ENCODE measurements at places on chromosomes 4 and X.

GRCh38 chr4:128558896-128559679, 250.4 kb upstream of the JADE1 start:
- DNase-seq = no peak

DNA sequence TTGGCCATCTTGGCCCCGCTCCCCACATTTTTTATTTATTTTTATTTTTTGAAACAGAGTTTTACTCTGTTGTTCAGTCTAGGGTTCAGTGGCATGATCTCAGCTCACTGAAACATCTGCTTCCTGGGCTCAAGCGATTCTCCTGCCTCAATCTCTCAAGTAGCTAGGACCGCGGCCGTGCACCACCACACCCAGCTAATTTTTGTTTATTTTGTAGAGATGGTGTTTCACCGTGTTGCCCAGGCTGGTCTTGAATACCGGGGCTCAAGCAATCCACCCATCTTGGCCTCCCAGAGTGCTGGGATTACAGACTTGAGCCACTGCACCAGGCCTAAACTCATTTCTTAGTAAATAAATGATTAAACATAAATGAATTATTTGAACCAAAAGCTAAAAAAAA, 322.0 kb upstream of the LCORL start:
- DNase-seq = no peak

GRCh38 chr4:145388043-145388442, 93.6 kb upstream of the SMAD1 start:
- no peak for DNase-seq

GRCh38 chr4:158540125-158540907, 18.6 kb downstream of the RXFP1 start:
- DNase-seq = no peak

GRCh38 chr4:80578001-80578400, 242.5 kb downstream of the CFAP299 start:
- DNase-seq = no peak

GRCh38 chrX:16733013-16733412, 13.6 kb downstream of the SYAP1 start:
- no peak for DNase-seq

- DNase-seq = peak; percentile 76
Measured at GRCh38 chr4:67575232-67576058, 16.9 kb downstream of the STAP1 start.

DNA sequence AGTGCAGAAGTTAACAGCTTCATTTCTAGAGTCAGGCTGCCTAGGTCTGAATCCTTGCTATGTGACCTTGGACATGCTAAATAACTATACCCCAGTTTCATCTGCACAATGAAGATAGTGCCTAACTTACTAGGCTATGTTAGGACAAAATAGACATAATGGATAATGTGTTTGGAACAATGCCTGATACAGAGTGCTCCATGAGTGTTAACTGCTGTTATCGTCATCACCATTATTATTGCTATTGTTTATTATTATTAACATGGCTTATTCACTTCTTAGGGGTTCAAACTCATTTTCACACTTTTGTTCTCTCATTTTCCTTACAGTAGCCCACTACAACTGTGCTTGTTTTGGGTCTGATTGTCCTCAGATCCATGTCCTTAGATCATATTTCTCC, 467.7 kb downstream of the SH2D1A start:
- no peak for DNase-seq

- no peak for DNase-seq
Measured at GRCh38 chrX:96684339-96685209, at the start of gene DIAPH2. Gene DIAPH2, plus strand, starts transcription at chrX:96684842.

- DNase-seq = no peak
Measured at GRCh38 chr4:79330720-79331119, 4.9 kb upstream of the NAA11 start.

DNA sequence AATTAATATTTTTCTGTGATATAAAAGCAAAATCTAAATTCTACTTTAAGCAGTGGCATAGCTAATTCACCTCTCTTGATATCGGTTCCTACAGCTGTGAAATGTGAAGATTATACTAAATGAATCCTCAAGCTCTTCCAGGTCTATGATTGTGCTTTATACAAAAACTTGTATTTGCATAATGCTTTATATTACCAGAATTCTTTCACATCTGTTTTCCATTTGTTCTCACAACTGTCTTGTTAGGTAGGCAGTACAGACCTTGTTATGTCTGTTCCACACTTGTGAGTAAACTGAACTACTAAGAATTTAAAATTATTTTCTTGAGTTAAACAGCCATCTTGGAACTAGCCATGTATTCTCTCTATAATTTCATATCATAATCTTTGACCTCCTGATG, 184.9 kb downstream of the RAPGEF2 start:
- DNase-seq = no peak

- no peak for DNase-seq
Measured at GRCh38 chrX:112512509-112512908, 167.2 kb downstream of the LHFPL1 start.

GRCh38 chr4:37601531-37601930, 84.6 kb downstream of the RELL1 start:
- no peak for DNase-seq

DNA sequence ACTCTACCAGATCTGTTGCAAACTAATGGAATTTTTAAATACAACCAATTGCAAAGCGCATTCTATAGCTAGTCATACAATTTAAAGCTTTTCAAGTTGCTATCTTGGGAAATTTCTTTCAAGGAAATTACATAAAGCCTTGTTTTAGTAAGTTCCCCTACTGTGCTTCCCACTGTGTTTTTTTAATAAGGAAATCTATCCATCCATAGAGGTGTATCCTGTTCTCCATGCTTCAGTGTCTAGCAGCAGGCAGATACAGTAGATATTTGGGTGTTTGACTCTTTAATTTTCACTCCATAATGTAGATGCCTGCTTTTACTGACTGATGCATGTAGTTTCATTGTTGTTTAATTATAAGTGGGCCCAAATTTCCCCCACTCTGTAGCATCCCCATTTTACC, 171.6 kb upstream of the POU3F4 start:
- DNase-seq = no peak

DNA sequence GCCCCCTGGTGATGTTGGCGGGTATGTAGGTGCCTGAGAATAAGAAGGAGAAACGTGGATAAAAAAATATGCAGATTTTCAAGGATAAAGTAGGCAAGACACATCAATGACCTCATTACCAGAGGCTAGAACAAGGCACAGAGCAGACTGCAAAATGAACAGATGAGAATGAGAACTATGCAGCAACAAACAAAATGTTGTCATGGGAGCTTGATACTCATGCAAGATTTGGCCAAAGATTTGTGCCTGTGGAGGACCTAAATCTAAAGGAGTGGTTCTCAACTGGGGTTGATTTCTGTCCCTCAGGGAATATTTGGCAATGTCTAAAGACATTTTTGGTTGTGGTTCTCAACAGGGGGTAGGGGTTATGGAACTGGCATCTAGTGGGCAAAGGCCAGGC, 177.3 kb downstream of the FRMPD4 start:
- DNase-seq = no peak

DNA sequence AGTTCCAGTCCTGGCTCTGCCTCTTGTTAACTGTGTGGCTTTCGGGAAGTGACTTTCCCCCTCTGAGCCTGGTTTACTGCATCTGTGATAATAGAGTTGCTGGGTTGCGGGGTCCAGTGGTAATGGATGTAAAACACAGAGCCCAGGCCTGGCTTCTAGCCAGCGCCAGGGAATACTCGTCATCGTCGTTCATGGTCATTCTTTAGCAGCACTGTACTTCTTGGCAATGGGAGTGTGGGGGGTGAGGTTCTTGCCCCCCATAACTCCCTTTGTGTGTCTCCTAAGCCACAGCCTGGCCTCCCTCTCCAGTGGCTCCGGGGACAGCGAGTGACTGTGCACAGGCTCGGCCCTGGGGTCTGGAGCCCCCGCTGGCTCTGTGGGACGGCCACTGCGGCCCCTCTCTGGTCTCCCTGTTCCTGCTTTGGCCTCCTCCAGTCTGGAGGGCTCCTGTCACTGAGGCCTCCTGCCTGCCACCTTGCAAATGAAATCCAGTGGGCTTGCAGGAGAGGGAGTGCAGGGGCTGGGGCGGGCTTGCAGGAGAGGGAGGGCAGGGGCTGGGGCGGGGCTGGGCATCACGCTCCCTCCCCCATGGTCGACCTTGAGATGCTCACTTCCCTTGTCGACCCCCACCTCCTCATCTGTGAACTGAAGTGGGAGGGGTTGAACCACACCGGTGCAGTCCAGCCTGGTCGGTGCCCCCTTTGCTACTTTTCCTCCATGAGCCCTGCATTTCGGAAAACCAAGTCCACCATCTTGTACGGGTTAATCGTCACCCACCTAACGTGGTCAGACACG, 13.2 kb downstream of the PSAPL1 start:
- no peak for DNase-seq

GRCh38 chrX:153662266-153662665, 11.3 kb downstream of the PNCK start:
- DNase-seq = peak; percentile 23

DNA sequence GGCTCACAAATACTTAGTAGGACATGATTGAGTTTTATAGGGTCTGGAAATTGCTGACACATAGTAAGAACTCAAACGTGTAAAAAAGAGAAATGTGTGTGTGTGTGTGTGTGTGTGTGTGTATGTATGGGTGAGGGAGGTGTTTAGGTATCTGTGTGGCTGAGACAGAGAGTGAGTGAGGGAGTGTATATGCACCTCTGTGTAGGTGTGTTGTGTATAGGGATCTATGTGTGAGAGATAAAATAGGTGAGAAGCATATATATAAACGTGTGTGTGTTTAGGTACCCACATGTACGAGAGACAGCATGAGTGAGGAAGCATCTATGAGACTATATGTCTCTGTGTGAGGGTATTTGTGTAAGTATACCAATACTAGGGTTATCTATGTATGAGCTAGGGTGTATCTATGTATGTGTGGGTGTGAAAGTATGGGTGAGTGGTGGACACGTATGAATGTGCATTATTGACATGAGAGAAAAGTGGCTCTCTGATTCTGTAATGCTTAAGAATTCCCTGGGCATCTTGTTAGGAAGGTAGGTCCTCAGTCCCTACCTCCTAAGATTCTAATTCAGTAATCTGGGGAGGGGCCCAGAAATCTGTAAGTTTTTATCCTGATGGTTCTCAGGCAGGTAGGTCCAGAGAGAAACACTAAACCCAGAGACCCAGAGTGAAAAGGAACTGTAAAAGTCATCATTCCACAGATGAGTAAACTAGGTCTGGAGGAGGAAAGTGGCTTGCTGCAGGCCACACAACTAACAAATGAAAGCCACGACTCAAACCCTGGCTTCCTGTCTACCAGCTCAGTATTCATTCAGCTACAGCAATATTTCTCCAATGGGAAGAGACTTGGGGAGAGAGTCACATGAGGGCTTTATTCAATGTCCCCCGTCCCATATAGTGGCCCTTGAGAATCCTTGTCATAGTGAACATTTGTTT, 237.0 kb downstream of the IDS start:
- no peak for DNase-seq

DNA sequence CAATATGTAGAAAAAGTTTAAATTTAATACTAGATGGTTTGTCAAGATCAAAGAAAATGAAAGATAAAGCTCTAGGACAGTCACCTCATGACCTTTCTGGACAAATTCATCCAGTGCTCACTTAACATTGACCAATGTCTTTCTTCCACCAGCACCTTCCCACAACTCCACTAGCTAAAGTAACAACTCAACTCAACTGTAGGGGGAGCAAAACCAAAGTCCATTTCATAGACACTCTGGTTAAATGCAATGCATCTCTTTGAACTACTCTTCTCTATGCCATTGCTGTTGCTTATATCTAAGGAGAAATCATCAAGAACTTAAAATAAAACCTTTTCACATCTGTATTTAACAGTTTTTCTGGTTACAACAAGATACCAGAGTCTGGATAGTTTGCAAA, 25.1 kb downstream of the UGT2B4 start:
- DNase-seq = no peak

DNA sequence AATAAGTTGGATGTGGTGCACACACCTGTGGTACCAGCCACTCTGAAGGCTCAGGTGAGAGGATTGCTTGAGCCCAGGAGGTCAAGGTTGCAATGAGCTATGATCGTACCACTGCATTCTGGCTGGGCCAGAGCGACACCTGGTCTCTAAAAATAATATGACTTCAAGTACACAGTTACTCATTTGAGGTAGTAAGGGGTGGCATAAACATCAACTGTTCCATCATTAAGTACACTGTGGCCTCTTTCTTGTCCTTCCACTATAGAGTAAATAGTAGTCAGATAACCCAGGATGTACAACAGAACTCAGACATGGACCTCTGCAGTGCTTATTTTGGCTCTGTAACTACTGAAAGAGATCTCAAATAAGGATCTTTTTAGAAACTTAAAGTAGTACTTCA, 10.6 kb downstream of the FAM9B start:
- no peak for DNase-seq

DNA sequence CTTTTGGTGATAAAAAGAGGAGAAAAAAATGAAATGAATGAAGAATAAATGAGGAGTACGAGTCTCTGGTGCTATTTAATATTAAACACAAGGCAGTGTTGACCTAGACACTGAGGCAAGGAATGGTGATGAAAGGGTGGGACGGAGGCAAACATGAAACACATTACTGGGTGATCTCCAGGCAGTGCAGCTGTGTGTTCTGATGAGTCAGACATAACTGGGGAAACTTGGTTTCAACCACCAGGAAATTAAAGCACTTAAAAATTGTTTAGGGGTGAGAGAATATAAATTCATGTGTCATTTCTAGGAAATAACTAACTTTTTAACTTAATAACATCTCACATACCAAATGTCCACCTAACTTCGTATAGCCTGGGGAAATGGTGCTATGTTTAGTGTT, 19.7 kb upstream of the CXCL6 start:
- no peak for DNase-seq

GRCh38 chr4:8380511-8381415, 59.8 kb downstream of the ACOX3 start:
- DNase-seq = no peak

- no peak for DNase-seq
Measured at GRCh38 chr4:73864961-73865360, 4.2 kb upstream of the CXCL1 start.

GRCh38 chr4:145293658-145294057, 113.3 kb upstream of the OTUD4 start:
- no peak for DNase-seq

- DNase-seq = no peak
Measured at GRCh38 chrX:148161701-148162100, 180.6 kb downstream of the FMR1NB start.

DNA sequence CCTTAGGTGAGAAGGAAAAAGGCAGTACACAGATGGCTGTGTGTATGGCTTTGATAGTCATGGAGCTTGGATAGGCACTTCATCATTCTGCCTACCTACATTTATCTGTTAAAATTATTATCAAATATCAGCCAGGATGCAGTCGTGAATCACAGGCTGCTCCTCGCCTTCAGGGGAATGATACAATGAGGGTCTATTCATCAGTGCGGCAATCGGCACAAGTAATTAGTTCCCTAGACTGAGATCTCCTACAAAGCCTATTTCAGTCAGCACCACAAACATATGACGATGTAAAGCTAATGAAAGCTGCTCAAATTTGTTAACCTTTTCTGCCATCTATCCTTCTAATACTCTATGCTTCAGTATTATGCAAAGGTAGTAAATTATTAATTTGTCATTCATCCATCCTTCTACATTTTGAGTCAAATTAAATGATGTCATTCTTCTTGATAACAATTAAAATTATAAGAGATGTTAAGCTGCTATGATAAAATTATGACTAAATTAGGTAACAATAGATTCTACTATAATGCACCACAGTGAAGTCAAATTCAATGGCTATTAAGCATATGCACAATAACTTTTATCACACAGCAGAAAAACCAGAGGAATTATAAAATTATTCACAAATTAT, 19.0 kb downstream of the MAB21L2 start:
- DNase-seq = no peak

GRCh38 chrX:119672426-119672825, 20.5 kb downstream of the SEPTIN6 start:
- DNase-seq = no peak
